ENCODE measurements at places on chromosomes 1 and 21.

- DNase-seq: no peak
These were observed 1.4 kb upstream of the EVI5 start for GRCh38 chr1:92786111-92786901.

DNA sequence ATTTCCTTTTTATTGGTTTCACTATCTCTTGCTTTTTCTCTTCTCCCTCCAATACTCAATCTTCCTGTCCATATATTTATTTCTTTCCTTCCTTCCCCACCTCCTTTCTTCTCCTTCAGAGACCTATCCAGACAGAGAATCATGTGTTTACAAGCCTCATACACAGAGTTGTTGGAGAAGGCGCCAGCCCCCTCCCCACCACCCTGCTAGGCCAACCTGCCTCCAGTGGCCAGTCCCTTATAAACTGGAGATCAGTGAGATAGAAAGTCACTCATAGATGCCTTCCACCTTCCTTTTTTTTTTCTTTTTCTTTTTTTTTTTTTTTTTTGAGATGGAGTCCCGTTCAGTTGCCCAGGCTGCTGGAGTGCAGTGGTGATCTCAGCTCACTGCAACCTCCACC, 53.3 kb downstream of the CD247 start:
- no peak for DNase-seq

DNA sequence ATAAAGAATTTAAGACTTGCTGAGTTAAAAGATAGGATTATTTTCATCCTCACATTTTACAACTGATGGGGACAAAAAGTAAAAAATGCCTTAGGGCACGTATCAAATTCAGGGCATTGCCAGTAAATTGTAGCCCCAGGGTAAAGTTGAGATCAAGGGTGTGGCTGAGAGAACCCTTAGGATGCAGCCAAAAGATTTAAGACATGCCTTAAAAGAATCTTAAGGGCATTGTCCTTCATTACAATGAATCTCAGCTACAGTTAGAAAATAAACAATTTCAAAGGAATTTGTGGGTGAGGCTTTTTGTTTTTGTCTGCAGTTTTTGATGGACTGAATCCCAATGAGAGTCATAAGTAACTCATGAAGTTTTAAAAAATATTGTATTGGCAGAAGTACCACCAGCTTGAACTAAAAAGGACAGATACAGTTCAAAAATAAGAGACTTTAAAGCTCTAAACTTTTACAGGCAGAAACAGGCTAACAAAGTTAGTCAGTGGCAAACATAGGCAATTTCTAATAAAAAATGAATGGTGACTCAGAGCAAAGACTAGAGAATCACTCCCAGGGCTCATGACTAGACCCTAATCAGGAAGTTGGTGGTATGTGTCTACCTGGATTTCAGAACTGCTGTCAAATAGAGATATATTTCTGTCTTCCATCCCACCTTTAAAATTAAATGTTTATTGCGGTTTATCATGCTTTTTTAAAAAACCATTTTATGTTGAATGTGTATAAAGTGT, 165.1 kb upstream of the SNX7 start:
- DNase-seq: no peak

DNA sequence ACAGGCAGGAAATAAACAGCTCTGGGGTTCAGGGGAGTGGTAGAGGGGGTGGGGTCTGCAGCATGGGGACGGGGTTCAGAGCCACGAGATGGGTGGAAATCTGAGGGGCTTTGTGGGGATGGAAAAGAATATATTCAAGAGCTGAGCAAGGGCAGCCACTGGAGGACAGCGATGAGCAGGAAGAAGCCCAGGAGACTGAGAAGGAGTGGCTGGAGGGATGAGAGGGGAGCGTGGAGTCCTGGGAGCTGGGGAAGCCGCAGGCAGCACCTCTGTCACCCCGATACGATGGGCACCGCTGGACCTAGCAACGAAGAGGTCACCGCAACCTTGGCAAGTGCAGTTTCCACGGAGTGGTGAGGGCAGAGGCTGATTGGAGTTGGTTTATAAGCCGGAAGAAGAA, 10.0 kb upstream of the KCNAB2 start:
- no peak for DNase-seq

- DNase-seq: no peak
These were observed 121.2 kb downstream of the TRABD2B start for GRCh38 chr1:47875831-47876586.

- no peak for DNase-seq
These were observed 128.0 kb downstream of the SLC44A5 start for GRCh38 chr1:75482951-75483350.

DNA sequence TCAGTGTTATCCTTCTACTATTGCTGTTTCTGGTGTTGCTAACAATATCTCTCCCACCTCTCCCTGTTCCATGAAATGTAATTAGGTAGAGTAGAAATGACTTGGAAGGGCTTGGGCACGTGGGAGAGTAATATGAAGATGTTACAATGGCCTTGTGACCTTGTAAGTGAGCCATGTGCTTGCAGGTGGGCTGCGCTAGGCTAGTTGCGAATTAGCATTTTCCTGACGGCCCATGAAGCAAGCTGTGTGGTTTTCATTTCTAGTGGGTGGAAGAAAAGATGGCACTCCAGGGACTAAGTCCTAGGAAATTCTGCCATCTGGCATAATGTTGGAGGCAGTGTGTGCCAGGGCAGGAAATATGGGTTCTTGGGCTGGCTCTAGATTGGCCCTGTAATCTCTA, 7.8 kb upstream of the DDX20 start:
- no peak for DNase-seq

DNA sequence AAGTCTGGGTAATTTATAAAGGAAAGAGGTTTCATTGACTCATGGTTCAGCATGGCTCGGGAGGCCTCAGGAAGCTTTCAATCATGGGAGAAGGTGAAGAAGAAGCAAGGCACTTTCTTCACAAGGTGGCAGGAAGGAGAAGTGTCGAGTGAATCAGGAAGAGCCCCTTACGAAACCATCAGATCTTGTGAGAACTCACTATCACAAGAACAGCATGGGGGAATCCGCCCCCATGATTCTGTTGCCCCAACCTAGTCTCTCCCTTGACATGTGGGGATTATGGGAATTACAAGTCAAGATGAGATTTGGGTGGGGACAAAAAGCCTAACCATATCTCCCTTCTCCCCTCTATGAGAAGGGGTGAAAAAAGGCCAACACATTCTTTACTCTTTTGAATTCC, 11.2 kb upstream of the IVNS1ABP start:
- DNase-seq: no peak

DNA sequence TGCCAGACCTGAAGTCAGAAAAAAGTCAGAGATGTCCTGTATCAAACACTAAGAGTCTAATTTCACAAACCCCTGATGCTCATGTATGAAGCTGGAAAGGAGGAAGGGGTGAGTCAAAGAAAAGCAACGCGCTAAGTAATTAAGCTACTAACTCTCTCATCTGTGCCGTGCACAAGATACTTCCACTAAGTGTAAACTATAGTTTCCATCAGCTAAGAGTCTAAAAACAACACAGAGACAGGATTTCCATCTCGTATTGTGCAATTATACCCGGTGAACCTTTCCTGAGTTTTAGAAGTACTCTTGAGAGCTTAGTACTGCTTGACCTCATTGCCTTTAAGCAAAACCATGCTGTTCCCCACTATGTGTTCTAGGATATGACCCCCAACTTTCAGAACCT, 19.0 kb downstream of the DNALI1 start:
- no peak for DNase-seq

- no peak for DNase-seq
These were observed 33.4 kb downstream of the PSMG1 start for GRCh38 chr21:39149882-39150281.

DNA sequence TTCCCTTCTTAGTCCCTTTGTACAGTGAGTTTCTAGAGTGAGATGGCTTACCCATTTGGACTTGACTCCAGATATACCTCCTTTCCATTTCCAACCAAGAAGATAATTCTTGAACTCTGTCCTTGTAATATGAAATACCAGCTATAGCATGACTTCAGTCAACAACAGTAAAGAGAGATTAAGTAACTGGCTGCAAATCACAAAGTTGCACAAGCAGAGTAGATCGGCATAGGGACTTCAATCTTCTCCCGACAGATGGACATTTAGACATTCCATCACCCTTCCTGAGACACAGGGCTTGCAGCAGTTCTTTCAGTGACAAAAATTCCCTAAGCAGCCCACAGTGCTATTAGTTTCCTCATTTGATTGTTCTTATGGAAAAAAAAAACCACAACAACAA, 44.6 kb downstream of the JAK1 start:
- DNase-seq: no peak

DNA sequence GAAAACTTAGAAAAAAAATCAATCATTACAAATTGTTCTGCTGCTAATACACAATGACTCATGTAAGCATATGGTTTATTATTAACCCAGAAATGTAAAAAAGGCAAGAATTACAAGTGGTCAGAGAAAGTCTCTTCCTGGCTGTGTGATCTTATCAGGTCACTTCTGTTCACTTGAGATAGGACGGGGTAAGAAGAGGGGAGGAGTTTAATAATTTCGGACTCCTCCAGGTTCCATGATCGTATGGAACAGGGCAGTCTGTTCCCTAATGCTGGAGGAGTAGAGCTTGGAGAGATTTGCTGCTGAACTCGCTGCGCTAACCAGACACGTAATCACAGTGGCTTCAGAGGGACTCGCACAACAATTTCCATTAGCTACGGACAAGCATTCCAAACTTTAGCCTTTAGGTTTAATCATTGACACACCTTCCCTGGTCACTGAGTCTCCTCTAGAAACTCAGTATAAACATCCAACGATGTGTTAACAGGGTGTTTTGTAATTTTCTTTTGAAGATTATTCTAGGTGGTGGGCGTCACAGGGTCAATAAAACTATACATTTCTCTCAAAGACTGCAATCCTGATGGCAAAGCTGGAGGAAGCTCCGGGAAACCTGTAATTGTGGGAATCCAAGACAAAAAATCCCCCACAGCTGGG, 1.3 kb downstream of the CRYZ start:
- DNase-seq: no peak

GRCh38 chr1:191074881-191075280, 597.2 kb upstream of the BRINP3 start:
- no peak for DNase-seq

DNA sequence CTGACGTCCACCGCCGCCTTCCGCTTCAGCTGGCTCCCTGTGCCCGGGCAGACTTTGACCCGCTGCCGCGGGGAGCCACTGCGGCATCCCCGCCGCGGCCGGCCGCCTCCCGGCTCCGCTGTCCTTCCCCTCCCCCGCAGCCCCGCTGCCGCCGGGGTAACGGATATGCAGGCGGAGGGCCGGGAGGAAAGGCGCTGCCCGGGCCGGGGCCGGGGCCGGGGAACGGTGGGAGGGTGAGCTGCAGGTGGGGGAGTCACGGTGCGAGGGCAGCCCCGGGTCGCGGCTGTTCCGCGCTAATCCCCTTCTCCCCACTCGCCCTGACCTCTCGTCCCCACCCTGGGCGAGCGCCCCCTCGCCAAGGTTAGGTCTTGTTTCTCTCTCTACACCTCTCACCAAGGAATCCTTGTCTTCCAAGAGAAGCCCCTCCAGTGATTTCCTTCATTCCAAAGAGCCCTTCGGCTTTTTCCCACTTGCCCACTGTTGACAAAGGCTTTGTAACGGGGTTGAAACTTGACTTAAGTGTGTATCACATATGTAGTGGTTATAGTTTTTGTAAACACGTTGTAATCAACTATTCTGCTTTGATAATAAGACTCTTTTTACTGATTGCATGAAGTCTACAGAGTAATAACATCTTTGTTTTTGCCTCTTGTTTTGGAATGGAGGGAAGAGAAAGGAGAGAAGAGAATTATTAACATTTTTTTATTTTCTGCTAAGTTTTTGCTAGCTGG, 669 bp downstream of the XPR1 start:
- peak; percentile 63 for DNase-seq

GRCh38 chr1:22428672-22429071, 23.0 kb upstream of the ZBTB40 start:
- DNase-seq: no peak

DNA sequence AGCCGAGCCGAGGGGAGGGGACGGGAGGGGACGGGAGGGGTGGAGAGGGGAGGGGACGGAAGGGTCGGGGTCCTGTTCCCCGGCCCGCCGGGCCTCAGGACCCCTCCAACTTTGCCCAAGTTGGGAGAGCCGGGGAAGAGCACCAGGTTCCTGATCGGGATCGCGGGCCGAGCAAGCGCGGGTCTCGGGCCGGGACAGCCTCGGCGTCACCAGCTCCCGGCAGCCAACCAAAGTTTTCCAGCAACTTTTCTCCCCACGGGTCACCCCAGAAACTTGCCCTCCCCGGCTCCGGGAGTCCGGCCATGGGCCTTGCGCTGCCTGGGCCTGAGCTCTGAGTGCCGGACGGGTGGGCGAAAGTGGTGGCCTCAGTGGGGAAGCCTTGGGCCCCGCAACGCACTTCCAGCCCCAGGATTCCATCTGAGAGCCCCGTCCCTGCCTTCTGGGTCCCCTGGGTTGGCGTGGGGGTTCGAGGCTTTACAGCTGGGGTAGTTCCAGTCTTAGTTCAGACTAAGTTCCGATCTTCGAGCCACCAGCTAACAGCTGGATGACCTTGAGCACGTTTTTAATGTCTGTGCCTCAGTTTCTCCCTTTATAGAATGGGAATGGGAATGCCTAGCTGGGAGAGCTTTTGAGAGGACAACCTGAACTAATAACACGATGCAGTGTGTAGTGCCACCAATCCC, 458 bp downstream of the ZC3H12A start:
- DNase-seq: no peak

GRCh38 chr1:52059888-52060287, 3.8 kb downstream of the BTF3L4 start:
- DNase-seq: no peak

DNA sequence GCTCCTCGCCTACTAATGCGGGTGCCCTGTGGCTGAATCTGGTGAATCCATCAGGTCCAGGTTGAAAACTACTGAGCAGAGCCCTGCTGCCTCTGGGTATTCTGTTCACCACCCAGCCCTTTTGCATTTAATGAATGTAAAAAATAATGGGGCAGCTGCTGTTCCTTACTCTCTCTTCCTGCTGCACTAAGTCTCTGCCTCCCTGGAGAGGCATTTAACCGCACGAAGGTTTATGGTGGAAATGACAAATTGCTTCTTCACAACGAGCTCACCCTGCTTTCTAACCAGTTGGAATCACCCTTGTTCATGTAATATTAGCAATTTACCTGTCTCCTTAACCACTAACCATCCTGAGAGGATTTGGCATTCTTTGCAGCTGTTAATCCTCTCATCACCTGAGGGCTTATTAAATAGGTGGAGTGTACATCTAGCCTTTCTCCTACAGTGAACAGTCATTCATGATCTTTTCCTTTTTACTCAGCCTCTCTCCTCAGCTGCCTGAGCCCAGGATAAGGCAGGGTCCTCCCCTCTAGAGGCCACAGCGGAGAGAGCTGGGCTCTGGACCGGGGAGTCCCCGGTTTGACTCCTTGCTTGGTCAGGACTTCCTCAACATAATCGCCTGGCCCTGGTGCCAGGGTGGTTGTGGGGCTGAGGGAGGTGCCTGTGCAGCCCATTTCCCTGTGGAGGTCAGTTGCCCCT, 97.6 kb downstream of the NOS1AP start:
- DNase-seq: no peak

- no peak for DNase-seq
These were observed 44.3 kb upstream of the KCNK1 start for GRCh38 chr1:233569636-233570035.

DNA sequence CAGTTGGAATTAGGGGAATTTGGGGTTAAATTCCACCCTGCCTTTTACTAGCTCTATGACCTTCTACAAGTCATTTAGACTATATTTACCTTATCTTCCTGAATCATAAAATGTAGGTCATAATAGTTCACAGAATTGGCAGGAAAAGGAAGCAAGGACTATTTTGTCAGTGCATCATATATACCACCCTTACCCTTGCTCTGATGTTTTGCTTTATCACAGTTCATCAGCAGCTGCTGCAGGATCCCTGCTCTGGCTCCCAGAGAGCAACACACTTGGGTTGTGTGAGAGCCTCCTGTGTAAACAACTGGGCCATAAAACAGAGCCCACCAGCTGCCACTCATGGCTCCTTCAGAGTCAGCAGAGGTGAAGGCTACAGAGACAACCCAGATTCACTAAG, 631.6 kb upstream of the CAMK1G start:
- DNase-seq: peak; percentile 59

GRCh38 chr1:228256626-228257375, 49.0 kb downstream of the OBSCN start:
- DNase-seq: no peak
